ENCODE measurements at places on chromosomes 4 and X. TPM values are rescaled to one million over a fixed set of nuclear protein-coding genes. Genes with fewer than 3 reads are reported as not detected.
A peak's percentile ranks its signal among the peaks of the same experiment; 100 is the strongest.

GRCh38 chrX:129404670-129405008 is 118.7 kb downstream of the SMARCA1 start:
- no peaks in the 10 kb centered on the region for H3K4me1 ChIP-seq
- H3K27ac ChIP-seq = no peak overlapping the region
- no peak overlapping the region for H3K4me3 ChIP-seq
- H3K27me3 ChIP-seq = no peaks in the 10 kb centered on the region
- no peak for DNase-seq
- no peaks in the 10 kb centered on the region for H3K36me3 ChIP-seq

The NWD2 gene
- 0.07 TPM for total RNA-seq

DNA sequence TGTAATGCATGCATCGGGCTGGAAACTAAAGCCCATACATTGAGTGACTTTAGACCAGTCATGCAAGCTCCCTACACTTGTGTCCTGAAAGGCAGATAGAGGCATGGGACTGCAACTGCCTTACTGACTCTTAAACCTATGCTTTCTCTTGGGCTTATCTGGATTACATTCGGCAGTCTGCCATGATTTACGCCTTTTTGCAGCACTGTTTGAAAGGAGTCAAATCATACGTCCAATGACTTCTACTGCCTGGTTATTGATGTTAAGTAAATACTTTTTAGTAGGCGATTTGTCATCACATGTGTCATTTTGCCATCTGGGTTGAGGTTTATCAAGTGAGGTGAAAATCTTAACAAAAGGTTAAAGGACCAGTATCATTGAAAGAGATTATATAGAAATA is 31.5 kb downstream of the SORBS2 start:
- H3K4me3 ChIP-seq = no peak overlapping the region
- H3K27ac ChIP-seq = peak overlapping the region; percentile 78
- H3K4me1 ChIP-seq = peaks cover 61% of the 10 kb centered on the region
- DNase-seq = no peak

DNA sequence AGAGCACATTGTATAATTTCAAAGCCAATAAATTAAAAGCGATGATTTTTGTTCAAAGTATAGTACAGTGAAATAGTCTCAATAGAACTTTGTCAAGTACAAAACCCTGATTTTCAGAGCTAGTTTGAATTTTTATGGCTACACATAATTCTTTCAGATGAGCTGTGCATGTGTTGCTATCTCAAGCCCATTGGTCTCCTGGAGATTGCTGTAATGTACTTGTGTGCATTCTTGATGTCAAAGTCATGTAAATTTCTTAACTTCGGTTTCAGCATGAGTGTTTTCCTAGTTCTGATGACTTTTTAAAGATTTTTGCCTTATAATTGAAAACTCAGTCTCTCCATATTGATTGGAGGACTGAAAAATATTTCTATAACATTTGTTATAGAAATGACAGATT is 200.8 kb downstream of the CEP135 start:
- H3K27me3 ChIP-seq = no peaks in the 10 kb centered on the region
- H3K36me3 ChIP-seq = no peaks in the 10 kb centered on the region
- H3K4me1 ChIP-seq = no peaks in the 10 kb centered on the region
- no peak overlapping the region for H3K4me3 ChIP-seq

GRCh38 chr4:53866055-53866454 is 198.3 kb downstream of the CHIC2 start:
- no peak overlapping the region for H3K27ac ChIP-seq
- no peak for DNase-seq
- H3K27me3 ChIP-seq = no peaks in the 10 kb centered on the region
- no peak overlapping the region for H3K4me3 ChIP-seq
- H3K36me3 ChIP-seq = no peaks in the 10 kb centered on the region
- H3K4me1 ChIP-seq = peaks cover 29% of the 10 kb centered on the region

The CSN1S1 gene
- total RNA-seq = not detected

The GPR82 gene
- total RNA-seq = not detected

DNA sequence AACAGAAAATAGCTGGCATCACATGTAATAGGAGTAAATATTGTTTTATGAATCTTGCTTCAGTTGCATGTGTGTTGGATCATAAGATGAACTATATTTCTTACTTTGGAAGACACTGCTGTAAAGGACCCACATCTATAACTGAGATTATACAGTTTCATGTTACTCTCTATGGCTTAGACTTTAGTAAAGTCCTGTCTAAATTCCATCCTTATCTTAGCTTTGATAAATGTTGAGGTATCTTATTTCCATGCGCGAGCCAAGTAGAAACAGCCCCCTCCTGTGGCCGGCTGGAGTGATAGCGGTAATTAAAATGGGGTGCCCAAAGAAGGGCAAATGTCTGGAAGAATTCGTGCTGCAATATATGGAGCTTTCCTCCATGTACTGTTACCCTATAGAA is 43.0 kb downstream of the CCDC158 start:
- H3K27ac ChIP-seq = no peak overlapping the region
- no peak overlapping the region for H3K4me3 ChIP-seq
- no peak for DNase-seq
- no peaks in the 10 kb centered on the region for H3K4me1 ChIP-seq

GRCh38 chrX:39859991-39860861 is 237.5 kb downstream of the BCOR start:
- peak; percentile 61 for DNase-seq
- H3K4me1 ChIP-seq = no peaks in the 10 kb centered on the region
- no peaks in the 10 kb centered on the region for H3K27me3 ChIP-seq

- H3K27ac ChIP-seq = no peak overlapping the region
- H3K36me3 ChIP-seq = no peaks in the 10 kb centered on the region
- no peak for DNase-seq
- no peak overlapping the region for H3K4me3 ChIP-seq
- no peaks in the 10 kb centered on the region for H3K27me3 ChIP-seq
Observed at GRCh38 chr4:181204109-181204508, 1039.1 kb upstream of the TENM3 start.

DNA sequence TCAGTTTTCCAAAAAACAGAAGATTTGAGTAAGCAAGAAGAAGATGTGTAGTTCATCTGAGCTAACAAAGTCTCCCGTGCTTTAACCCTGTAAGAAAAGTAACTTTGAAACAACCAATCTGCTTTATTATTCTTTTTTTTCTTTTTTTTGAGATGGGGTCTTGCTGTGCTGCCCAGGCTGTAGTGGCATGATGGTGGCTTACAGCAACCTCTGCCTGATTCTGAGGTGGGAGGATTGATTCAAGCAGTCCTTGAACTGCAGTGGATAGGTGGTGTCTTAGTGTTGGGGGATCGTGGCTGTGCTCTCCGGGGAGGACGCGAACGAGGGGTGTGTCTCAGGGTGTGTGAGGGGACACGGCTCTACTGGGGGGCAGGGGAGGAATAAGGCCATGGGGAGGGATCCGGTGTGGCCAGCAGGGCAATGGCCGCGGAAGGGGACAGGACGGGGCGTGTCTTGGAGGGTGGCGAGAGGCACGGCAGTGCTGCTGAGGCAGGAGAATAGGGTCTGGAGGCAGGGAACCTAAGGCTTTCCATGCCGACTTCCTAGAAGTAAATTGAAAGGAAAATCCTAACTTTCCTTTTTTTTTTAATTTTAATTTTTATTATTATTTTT is 2.4 kb downstream of the ARSD start:
- H3K4me3 ChIP-seq = no peak overlapping the region
- no peaks in the 10 kb centered on the region for H3K27me3 ChIP-seq
- H3K27ac ChIP-seq = no peak overlapping the region

- H3K36me3 ChIP-seq = no peaks in the 10 kb centered on the region
- no peaks in the 10 kb centered on the region for H3K27me3 ChIP-seq
- H3K4me1 ChIP-seq = no peaks in the 10 kb centered on the region
- H3K4me3 ChIP-seq = no peak overlapping the region
- H3K27ac ChIP-seq = no peak overlapping the region
Observed at GRCh38 chr4:86272669-86273068, 87.2 kb downstream of the MAPK10 start.

- no peak overlapping the region for H3K27ac ChIP-seq
- H3K4me1 ChIP-seq = no peaks in the 10 kb centered on the region
- no peak overlapping the region for H3K4me3 ChIP-seq
- no peaks in the 10 kb centered on the region for H3K27me3 ChIP-seq
- H3K36me3 ChIP-seq = no peaks in the 10 kb centered on the region
Observed at GRCh38 chr4:7073526-7074390, 5.9 kb upstream of the GRPEL1 start.

GRCh38 chr4:62952366-62952765 is 1456.9 kb downstream of the TECRL start:
- H3K27me3 ChIP-seq = no peaks in the 10 kb centered on the region
- no peak for DNase-seq
- no peaks in the 10 kb centered on the region for H3K36me3 ChIP-seq
- no peak overlapping the region for H3K4me3 ChIP-seq

- no peak overlapping the region for H3K4me3 ChIP-seq
- H3K27ac ChIP-seq = no peak overlapping the region
- H3K36me3 ChIP-seq = no peaks in the 10 kb centered on the region
- H3K4me1 ChIP-seq = no peaks in the 10 kb centered on the region
- no peak for DNase-seq
Observed at GRCh38 chr4:120081726-120082125, 15.1 kb upstream of the MAD2L1 start.

The SYN1 gene
- 7.0 TPM for total RNA-seq

The SMIM14 gene
- 15.2 TPM for total RNA-seq

- H3K4me1 ChIP-seq = no peaks in the 10 kb centered on the region
- no peaks in the 10 kb centered on the region for H3K27me3 ChIP-seq
- no peak overlapping the region for H3K4me3 ChIP-seq
- DNase-seq = no peak
- H3K27ac ChIP-seq = no peak overlapping the region
Observed at GRCh38 chr4:48851651-48852050, 20.8 kb downstream of the OCIAD1 start.

DNA sequence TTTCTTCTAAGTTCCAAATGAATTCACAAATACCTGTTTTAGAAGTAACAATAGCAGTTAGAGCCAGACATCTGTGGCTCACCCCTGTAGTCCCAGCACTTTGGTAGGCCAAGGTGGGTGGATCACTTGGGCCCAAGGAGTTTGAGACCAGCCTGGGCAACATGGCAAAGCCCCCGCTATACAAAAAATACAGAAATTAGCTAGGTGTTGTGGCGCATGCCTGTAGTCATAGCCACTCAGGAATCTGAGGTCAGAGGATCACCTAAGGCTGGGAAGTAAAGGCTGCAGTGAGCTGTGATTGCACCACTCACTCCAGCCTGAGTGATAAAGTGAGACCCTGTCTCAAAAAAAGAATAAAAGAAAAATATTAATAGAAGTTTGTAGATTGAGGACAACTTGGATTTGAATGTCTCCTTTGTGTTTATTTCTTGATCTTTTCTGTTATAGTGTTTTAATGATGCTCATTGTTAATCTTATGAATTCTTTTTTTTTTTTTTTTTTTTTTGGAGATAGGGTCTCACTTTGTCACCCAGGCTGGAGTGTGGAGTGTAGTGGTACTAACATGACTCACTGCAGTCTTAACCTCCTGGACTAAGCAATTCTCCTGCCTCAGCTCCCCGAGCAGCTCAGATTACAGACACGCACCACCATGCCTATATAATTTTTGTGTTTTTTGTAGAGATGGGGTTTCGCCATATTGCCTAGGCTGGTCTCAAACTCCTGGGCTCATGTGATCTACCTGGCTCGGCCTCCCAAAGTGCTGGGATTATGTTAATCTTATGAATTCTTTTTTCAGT is 30.7 kb upstream of the RAPGEF2 start:
- H3K4me1 ChIP-seq = no peaks in the 10 kb centered on the region
- H3K27ac ChIP-seq = no peak overlapping the region
- no peaks in the 10 kb centered on the region for H3K36me3 ChIP-seq
- H3K27me3 ChIP-seq = no peaks in the 10 kb centered on the region
- H3K4me3 ChIP-seq = no peak overlapping the region

- H3K27me3 ChIP-seq = no peaks in the 10 kb centered on the region
- DNase-seq = no peak
- no peaks in the 10 kb centered on the region for H3K36me3 ChIP-seq
- H3K4me1 ChIP-seq = no peaks in the 10 kb centered on the region
Observed at GRCh38 chr4:128913228-128913627, 103.7 kb downstream of the JADE1 start.

The TXK gene
- total RNA-seq = 0.44 TPM

DNA sequence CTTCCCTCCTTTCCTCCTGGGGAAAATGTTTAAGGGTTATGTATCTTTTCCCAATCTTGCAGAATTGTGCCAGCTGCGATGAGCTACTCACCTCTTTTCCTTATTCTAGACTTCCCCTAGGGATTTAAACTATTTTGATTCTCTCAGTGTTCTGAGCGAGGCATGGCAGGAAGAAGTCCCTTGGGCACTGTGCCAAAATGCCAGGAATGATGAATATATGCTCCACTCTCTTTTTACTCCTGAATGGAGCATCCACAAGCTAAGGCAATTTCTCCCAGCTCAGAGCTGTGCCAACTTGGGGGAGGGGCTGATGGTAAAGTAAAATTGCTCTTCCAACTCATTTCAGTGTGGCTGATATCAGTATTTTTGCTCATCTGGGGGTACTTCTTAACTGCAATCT is 4.0 kb upstream of the C4orf17 start:
- H3K36me3 ChIP-seq = no peaks in the 10 kb centered on the region
- no peaks in the 10 kb centered on the region for H3K27me3 ChIP-seq

The CAPN6 gene
- 1.5 TPM for total RNA-seq

GRCh38 chr4:7790999-7791398 is 148.7 kb downstream of the AFAP1 start:
- no peaks in the 10 kb centered on the region for H3K4me1 ChIP-seq
- no peak overlapping the region for H3K4me3 ChIP-seq
- peak overlapping the region; percentile 41 for H3K27ac ChIP-seq
- no peak for DNase-seq
- H3K27me3 ChIP-seq = no peaks in the 10 kb centered on the region

The CYTL1 gene
- total RNA-seq = not detected

DNA sequence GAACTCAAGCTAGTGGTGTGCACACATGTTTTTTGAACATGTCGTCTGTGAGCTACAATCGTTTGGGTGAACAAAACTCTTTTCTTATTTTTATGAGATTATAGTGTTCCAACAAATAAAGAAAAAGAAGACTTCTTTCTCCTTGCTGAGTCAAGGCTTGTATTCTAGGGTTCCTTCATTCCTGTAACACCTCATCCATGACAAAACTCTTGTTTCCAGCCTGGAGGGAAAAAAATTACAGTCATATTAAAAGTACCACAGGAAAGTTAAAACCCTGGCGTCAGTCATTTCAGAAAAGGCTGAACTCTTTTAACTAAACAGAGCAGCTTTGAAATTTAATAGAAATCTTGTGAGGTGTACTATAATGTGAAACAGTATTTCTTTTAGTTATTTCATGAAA is 79.2 kb upstream of the BOD1L1 start:
- H3K27ac ChIP-seq = peak overlapping the region; percentile 93
- no peaks in the 10 kb centered on the region for H3K4me1 ChIP-seq
- no peaks in the 10 kb centered on the region for H3K27me3 ChIP-seq
- H3K4me3 ChIP-seq = no peak overlapping the region

DNA sequence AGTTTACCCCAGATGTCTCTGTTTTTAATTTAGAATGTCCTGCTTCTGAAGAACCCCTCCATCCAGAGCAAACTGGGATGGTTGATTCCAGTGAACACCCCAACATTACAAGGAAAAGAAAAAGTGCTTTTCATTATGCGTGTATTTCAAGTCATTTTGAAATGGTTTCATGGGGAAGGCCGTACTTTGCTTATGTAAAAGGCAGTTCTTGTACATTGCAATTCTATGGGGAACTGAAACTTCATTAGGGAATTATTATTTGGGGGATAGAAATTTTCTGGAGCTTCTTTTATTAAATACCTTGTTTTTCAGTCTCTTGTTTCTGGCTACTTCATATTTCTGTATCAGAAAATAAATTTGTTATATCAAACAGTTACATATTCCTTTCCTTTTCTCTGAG is 96.9 kb upstream of the ZNF518B start:
- no peak overlapping the region for H3K4me3 ChIP-seq
- no peaks in the 10 kb centered on the region for H3K4me1 ChIP-seq
- no peak for DNase-seq

The SHROOM4 gene
- 9.2 TPM for total RNA-seq

- no peak for DNase-seq
- no peaks in the 10 kb centered on the region for H3K4me1 ChIP-seq
- no peaks in the 10 kb centered on the region for H3K27me3 ChIP-seq
- H3K36me3 ChIP-seq = no peaks in the 10 kb centered on the region
Observed at GRCh38 chrX:29728639-29729038, 486.7 kb upstream of the MAGEB2 start.
